ENCODE measurements at places on chromosomes 2 and 18. TPM values are rescaled to one million over a fixed set of nuclear protein-coding genes. Genes with fewer than 3 reads are reported as not detected.

RNF152 gene
- 17.2 TPM for total RNA-seq

TUBA3E gene
- not detected for total RNA-seq

IL1F10 gene
- total RNA-seq: not detected

ABCA12 gene
- total RNA-seq: not detected

LYG2 gene
- total RNA-seq: not detected

FBLN7 gene
- 9.9 TPM for total RNA-seq

AQP4 gene
- 4.2 TPM for total RNA-seq

CRYBA2 gene
- not detected for total RNA-seq

SULT1C4 gene
- total RNA-seq: 12.5 TPM

SPATA3 gene
- not detected for total RNA-seq

MYL12A gene
- 694 TPM for total RNA-seq

ITPRIPL1 gene
- total RNA-seq: 3.7 TPM

CCL20 gene
- total RNA-seq: not detected

RAX gene
- total RNA-seq: not detected

CCDC74B gene
- total RNA-seq: not detected

CLEC4F gene
- total RNA-seq: not detected

ZSWIM2 gene
- total RNA-seq: not detected

GMPPA gene
- 27.7 TPM for total RNA-seq
